ENCODE measurements at places on chromosomes 4 and X. TPM values are rescaled to one million over a fixed set of nuclear protein-coding genes. Genes with fewer than 3 reads are reported as not detected.

FGF5 gene
- 0.25 TPM for total RNA-seq

TMEM271 gene
- total RNA-seq, result not detected

ZDHHC15 gene
- under 0.01 TPM for total RNA-seq

COL4A6 gene
- total RNA-seq, result 0.16 TPM

KDM6A gene
- total RNA-seq, result 12.8 TPM

GC gene
- total RNA-seq, result not detected

CD40LG gene
- total RNA-seq, result not detected

MBNL3 gene
- 0.69 TPM for total RNA-seq

TNMD gene
- under 0.01 TPM for total RNA-seq

TMEM31 gene
- not detected for total RNA-seq

CMC4 gene
- 3.9 TPM for total RNA-seq

IQCM gene
- total RNA-seq, result not detected

MAGEE1 gene
- total RNA-seq, result 0.65 TPM

ZNF182 gene
- total RNA-seq, result 2.1 TPM

SRPK3 gene
- total RNA-seq, result under 0.01 TPM

SASH3 gene
- not detected for total RNA-seq

C4orf36 gene
- total RNA-seq, result 0.16 TPM

SYN1 gene
- under 0.01 TPM for total RNA-seq

SYTL4 gene
- 30.8 TPM for total RNA-seq

ZAR1 gene
- total RNA-seq, result not detected

RAP1GDS1 gene
- 52.4 TPM for total RNA-seq

APBB2 gene
- 79.8 TPM for total RNA-seq

WNK3 gene
- 0.32 TPM for total RNA-seq

DNAAF6 gene
- not detected for total RNA-seq

GPR82 gene
- not detected for total RNA-seq

DCX gene
- total RNA-seq, result not detected

DAPP1 gene
- not detected for total RNA-seq

CTAG1A gene
- not detected for total RNA-seq

NLGN3 gene
- total RNA-seq, result 0.19 TPM

GPR34 gene
- not detected for total RNA-seq

ATOH1 gene
- not detected for total RNA-seq

RHOXF2B gene
- total RNA-seq, result not detected

SMIM10 gene
- 1.3 TPM for total RNA-seq

UNC5C gene
- total RNA-seq, result 0.13 TPM

TEX13D gene
- total RNA-seq, result not detected

NPY1R gene
- not detected for total RNA-seq

LRIT3 gene
- 0.06 TPM for total RNA-seq

LETM1 gene
- total RNA-seq, result 85.8 TPM

MTCP1 gene
- 16.2 TPM for total RNA-seq

UGT2B15 gene
- total RNA-seq, result not detected

CPZ gene
- total RNA-seq, result under 0.01 TPM

PHKA1 gene
- 1.9 TPM for total RNA-seq

NEXMIF gene
- not detected for total RNA-seq

EOLA1 gene
- total RNA-seq, result 17.2 TPM

MAGED4B gene
- 5.8 TPM for total RNA-seq

RIPPLY1 gene
- not detected for total RNA-seq

SH2D1A gene
- total RNA-seq, result not detected

IGSF1 gene
- not detected for total RNA-seq

CXorf51B gene
- not detected for total RNA-seq

FAM47A gene
- total RNA-seq, result not detected

PLP1 gene
- not detected for total RNA-seq

MAGIX gene
- 0.32 TPM for total RNA-seq

NWD2 gene
- not detected for total RNA-seq

All from bladder microvascular endothelial cell (primary cell).